Nephron progenitor cell (in vitro differentiated cells): ENCODE measurements at places on chromosomes 2 and 18.

DNA sequence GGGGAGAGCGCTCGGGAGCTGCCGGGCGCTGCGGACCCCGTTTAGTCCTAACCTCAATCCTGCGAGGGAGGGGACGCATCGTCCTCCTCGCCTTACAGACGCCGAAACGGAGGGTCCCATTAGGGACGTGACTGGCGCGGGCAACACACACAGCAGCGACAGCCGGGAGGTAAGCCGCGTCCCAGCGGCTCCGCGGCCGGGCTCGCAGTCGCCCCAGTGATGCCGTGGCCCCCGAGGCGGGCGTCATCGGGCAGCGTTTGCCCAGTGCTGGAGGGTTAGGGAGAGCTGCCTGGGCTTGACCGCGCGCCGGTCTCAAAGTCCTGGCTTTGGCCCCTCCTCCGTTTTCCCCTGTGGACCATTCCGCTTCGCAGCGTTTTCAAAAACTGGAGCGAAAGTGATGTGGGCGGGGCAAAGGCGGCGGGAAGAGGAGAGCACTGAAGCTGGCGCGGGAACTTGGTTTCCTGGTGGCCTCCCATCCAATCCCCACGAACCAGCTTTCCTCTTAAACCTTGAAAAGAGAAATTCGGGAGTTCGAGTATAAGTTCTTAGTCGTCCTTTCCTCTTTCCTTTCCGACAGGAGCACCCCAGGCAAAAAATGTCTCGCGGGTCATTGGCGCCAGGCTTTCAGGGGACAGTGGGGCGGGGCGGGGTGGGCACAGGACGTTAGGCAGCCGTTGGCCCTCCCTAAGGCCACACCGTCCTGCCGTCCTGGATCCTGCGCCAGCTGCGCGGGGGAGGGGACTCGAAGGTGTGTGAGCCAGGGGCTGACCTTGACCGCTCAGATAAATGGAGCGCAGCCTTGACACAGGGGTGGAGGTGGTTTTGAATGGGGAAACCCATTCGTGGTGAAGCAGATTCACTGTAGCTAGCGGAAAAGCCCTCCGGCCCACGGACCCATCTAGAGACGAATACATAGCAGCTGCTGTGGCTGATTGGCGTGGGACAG lies 821 bp downstream of the TYMS start:
- peak; percentile 91 for DNase-seq

- no peak for DNase-seq
Measured at GRCh38 chr18:76246590-76246989, 248.5 kb downstream of the ZNF516 start.

GRCh38 chr2:158500333-158500732 lies 43.6 kb downstream of the PKP4 start:
- no peak for DNase-seq

DNA sequence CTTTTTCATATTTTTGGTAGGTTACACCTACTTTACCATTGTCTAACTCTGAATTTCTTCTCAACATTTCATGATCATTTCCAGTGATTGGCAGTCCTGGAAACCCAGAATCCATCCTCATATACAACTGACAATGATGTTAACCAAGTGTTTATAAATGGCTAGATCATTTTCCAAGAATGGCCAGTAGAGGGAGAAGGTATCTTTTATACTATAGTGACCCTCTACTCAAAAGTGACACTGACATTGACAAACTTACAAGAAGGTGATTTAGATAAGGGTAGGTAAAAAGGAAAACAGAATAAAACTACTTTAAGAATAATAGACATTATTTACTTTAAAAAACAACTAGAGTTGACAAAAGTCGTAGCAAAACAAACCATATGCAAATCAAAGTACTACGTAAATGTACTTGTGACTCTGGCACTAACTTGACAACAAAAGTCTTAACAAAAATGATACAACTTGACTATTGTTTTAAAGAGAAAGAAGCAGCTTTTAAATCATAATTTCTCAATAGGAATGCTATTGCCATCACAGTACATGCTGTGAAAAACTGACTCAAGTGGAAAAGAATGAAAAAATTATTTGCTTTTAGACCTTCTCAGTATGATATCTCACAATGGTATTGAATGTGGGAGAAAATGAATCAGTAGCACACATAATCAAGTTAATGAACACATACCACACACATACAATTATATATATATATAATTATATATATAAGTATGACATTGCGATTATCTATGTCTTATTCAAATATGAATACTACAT lies 76.6 kb upstream of the GRB14 start:
- no peak for DNase-seq

DNA sequence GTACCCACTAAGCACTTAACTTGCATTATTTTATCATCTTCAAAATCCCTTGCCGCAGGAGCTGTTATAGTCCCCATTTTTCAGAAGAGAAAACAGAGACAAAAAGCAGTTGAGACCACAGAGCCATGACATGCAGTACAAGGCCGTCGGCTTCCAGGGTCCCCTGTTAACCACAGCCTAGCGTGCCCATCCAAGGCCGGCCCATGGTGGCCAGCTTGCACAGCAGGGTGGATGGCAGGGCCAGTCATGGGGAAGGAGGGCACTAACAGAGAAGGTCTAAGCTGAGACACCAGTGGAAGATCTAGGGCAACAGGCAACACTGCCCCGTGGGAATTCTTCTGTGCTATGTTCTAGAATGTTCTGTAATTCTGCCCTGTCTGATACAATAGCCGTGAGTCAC lies 192.6 kb upstream of the ID2 start:
- no peak for DNase-seq

DNA sequence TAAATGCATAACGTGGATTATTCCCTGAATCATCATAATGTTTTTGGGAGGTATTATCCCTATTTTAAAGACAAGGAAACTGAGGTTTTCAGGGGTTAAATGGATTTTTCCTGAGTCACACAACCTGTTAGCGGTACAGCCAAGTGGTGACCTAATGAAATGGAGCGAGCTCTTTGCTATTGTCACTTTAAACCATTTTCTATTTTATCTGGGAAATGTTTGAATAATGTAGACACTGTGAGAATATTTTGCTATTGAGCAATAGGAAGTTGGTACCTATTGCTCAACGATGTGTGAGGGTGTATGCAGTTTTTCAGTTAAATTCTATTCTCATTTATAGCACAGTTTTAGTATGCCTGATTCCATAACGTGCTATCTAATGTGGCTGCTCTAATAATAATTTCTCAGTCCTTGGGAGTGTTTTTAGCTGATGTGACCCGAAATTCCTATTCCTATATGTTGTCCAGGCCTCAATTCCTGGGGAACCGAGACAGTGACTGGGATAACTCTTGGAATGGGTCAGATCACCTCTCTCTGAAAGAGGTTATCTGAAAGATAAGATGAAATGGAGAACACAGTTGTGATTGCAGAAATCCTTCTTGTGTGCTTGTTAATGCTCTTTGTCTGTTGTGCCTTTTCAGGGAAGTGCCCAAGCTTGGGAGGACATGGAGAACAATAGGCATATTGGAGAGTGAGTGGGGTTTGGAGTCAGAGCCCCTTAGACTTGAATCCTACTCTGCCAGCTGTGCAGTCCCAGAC lies 38.4 kb downstream of the ABCB11 start:
- no peak for DNase-seq
